ENCODE measurements at places on chromosomes 11 and 22. TPM values are rescaled to one million over a fixed set of nuclear protein-coding genes. Genes with fewer than 3 reads are reported as not detected.
A peak's percentile ranks its signal among the peaks of the same experiment; 100 is the strongest.

DNA sequence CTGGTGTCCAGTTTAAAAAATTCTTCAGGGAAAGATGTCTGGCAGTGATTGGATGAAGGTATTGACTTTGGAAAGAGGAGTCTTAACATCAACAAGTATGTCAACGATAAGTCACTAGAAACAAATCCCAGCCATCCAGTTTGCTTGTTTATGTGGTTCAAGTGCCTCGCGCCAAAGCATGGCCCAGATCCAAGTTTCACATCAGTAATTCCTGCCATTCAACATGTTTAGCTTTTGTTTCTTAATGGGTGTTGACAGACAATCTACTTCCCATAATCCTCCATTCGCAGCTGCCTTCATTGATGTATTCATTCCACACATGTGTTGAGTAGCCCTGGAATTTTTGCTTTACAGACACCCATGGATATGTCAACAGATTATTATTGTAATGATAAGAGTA, 77.8 kb downstream of the UBASH3B start:
- H3K27ac ChIP-seq: no peak overlapping the region
- H3K4me1 ChIP-seq: peaks cover 52% of the 10 kb centered on the region
- H3K27me3 ChIP-seq: no peaks in the 10 kb centered on the region

The SELENOM gene
- total RNA-seq: 82.4 TPM

The BCO2 gene
- total RNA-seq: 1.5 TPM

The MYRF gene
- total RNA-seq: 0.31 TPM

DNA sequence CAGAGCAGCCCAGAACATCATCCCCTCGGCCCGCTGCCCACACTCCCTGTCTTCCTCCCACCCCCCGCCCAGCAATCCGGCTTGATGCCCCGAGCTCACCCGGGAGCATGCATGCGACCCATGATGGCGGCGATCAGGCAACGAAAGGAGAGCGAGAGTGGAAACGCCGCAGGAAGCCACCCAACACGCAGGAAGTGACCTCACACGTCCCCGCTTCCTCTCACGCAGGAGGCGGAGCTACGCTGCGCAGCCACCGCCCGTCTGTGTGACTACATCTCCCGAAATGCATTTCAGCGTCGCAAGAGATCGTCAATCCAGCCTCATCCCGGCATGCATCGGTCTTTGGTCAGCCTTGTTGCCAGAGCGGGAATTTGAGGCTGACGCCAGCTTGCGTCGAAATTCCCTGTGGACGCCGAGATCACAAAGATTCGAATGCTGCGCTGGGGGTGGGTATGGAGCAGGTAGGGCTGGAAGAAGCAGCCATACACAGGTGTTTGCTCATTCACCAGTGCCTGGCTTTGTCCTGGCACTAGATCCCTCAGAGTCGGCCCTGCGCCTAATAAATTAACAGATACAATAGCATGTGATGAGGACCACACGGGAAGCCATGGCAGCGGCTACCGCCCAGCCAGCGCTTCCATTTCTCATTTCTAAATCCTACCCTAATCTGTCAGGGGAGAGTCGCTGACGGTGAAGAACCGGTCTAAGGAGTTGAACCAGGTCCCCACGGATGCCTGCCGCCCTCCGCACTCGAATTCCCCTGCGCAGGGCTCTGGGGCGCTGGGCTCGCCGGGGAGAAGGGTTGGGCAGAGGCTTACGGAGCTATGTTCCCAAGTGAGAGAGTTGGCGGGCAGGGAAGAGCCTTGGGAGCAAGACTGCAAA, at the start of gene RPS13:
Gene RPS13, minus strand, starts transcription at position 148 of the 882 bp plus-strand sequence. Its CDS starts 26 bp downstream, at position 122.
- peak within 1 kb of the TSS; percentile 94 for H3K4me3 ChIP-seq
- peak within 1 kb of the TSS; percentile 94 for H3K27ac ChIP-seq
- peaks cover 35% of the 10 kb centered on the region for H3K36me3 ChIP-seq
- peaks cover 28% of the 10 kb centered on the region for H3K4me1 ChIP-seq
- DNase-seq: peak; percentile 98
- H3K27me3 ChIP-seq: no peaks in the 10 kb centered on the region

- H3K27me3 ChIP-seq: peaks cover 46% of the 10 kb centered on the region
- H3K4me1 ChIP-seq: no peaks in the 10 kb centered on the region
- no peak overlapping the region for H3K27ac ChIP-seq
- DNase-seq: no peak
- H3K4me3 ChIP-seq: no peak overlapping the region
These were observed 66.4 kb downstream of the ZNRF3 start for GRCh38 chr22:28949788-28950187.

- DNase-seq: no peak
- H3K36me3 ChIP-seq: no peaks in the 10 kb centered on the region
- no peak overlapping the region for H3K4me3 ChIP-seq
These were observed 11.2 kb downstream of the C22orf31 start for GRCh38 chr22:29050457-29050856.

GRCh38 chr22:45499746-45500145, 2.9 kb upstream of the FBLN1 start:
- no peaks in the 10 kb centered on the region for H3K36me3 ChIP-seq
- no peak overlapping the region for H3K27ac ChIP-seq
- peaks cover 32% of the 10 kb centered on the region for H3K27me3 ChIP-seq
- H3K4me3 ChIP-seq: no peak overlapping the region

The GPR83 gene
- total RNA-seq: 0.11 TPM
